ENCODE measurements at places on chromosomes 4 and X.

GRCh38 chr4:188437535-188437934 lies 298.3 kb downstream of the TRIML1 start:
- no peaks in the 10 kb centered on the region for H3K36me3 ChIP-seq
- H3K27me3 ChIP-seq: no peaks in the 10 kb centered on the region
- no peak overlapping the region for H3K4me3 ChIP-seq
- DNase-seq: no peak
- H3K4me1 ChIP-seq: no peaks in the 10 kb centered on the region

DNA sequence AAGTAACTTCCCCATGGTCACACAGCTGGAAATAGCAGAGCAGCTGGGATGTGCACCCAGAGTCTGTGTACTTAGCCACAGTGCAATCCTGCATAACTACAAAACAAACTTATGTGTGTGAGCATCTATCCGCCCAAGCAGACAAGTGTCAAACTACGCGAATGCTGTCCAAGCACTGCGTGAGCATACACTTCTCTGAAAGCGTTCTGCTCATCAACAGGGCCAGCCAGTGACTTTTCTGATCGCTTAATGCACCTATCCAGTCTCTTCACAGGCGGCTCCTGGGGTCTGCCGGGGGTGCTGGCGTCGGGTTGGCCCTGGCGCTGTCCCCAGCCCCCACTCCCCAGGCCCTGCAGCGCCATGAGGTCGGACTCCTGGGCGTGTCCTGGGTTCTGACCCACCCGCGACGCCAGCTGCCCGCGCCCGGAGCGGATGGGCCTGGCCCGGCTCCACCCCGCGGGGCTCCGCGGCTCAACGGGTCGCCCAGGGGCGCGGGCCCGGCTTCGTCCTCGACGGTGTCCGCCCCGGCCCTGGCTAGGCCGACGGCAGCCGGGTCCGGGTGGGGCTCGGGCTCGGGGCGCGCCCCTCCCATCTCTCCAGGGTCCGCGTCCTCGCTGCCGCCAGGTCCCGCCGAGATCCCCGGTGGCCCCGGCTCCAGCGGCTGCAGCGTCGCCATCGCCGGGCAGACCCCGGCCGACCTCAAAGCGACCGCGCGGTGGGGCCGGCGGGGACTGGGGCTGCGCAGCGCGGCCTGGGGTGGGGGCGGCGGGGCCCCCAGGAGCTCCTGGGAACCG lies 1.3 kb upstream of the ZNF141 start:
- DNase-seq: peak; percentile 61
- peaks cover 2% of the 10 kb centered on the region for H3K27me3 ChIP-seq
- peak overlapping the region; percentile 99 for H3K4me3 ChIP-seq
- peaks cover 12% of the 10 kb centered on the region for H3K4me1 ChIP-seq
- H3K27ac ChIP-seq: peak overlapping the region; percentile 56

GRCh38 chr4:95830651-95831050 lies 9.2 kb upstream of the PDHA2 start:
- H3K27me3 ChIP-seq: no peaks in the 10 kb centered on the region
- no peak overlapping the region for H3K4me3 ChIP-seq
- DNase-seq: no peak
- H3K27ac ChIP-seq: no peak overlapping the region
- no peaks in the 10 kb centered on the region for H3K36me3 ChIP-seq
- H3K4me1 ChIP-seq: no peaks in the 10 kb centered on the region

DNA sequence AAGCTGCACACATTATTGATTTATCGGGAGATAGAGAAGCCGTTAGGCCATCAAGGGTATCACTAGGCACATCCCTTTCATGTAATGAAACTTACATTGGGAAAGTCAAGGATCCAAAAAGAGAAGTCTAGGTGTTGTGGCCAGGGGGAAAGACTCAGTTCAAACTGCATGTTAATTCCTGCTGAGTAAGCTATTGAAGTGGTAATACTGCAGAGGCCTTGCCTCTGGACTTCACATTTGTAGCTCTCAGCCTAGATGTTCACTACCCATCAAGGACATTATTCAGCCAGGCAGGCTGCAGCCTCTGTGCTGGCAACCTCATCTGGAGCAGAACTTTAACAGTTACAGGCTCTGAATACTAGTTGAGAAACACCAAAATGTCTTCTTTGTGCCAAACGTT lies 2094.5 kb upstream of the AGA start:
- no peak overlapping the region for H3K4me3 ChIP-seq
- no peak overlapping the region for H3K27ac ChIP-seq
- no peaks in the 10 kb centered on the region for H3K36me3 ChIP-seq
- H3K27me3 ChIP-seq: no peaks in the 10 kb centered on the region
- DNase-seq: no peak

- H3K36me3 ChIP-seq: peaks cover 4% of the 10 kb centered on the region
- no peak overlapping the region for H3K4me3 ChIP-seq
- H3K27me3 ChIP-seq: peaks cover 2% of the 10 kb centered on the region
- no peak overlapping the region for H3K27ac ChIP-seq
- peaks cover 15% of the 10 kb centered on the region for H3K4me1 ChIP-seq
These were observed 39.5 kb downstream of the USP46 start for GRCh38 chr4:52619591-52619931.

DNA sequence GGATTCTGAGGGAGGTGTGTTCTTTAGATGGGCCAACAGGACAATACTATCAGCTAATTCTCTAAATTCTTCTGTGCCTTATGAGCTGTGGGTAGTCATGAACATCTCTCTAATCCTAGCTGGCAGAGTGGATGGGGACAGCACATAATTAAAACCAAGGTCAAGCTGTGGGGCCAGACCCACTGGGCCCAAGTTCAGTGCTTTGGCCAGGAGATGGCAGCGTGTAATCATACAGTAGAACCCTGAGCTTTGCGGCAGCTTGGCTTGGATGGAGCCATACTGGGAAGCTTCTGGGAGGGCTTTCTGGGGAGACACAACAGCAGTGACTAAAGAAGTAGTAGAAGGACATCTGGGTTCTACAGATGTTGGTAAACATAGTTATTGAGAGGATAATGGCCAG lies 140.3 kb upstream of the CXCL13 start:
- H3K27me3 ChIP-seq: peaks cover 8% of the 10 kb centered on the region
- peaks cover 5% of the 10 kb centered on the region for H3K4me1 ChIP-seq
- H3K36me3 ChIP-seq: no peaks in the 10 kb centered on the region
- peak overlapping the region; percentile 45 for H3K27ac ChIP-seq
- no peak overlapping the region for H3K4me3 ChIP-seq
- peak; percentile 67 for DNase-seq

- H3K27me3 ChIP-seq: no peaks in the 10 kb centered on the region
- no peak overlapping the region for H3K4me3 ChIP-seq
- H3K4me1 ChIP-seq: no peaks in the 10 kb centered on the region
- no peak for DNase-seq
- no peak overlapping the region for H3K27ac ChIP-seq
- H3K36me3 ChIP-seq: no peaks in the 10 kb centered on the region
These were observed 273.3 kb downstream of the DKK2 start for GRCh38 chr4:106762666-106763443.

DNA sequence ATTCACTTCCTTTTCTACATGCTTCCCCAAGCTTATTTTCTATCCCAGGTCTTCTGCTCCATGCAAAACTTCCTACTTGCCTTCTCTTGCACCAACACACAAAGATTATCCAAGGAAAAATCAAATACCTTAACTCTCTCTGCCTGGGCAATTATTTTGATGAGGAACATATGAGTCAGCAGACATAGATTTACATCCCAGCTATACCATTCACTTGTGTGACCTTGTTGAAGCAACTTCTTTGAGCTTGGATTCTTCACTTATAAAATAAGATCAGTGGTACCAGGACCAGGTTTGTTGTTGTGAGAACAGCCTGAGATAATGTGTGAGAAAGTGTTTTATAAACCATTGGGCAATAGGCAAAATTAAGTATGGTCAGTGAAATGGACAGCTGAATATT lies 39.1 kb upstream of the TMEM192 start:
- DNase-seq: no peak
- H3K36me3 ChIP-seq: no peaks in the 10 kb centered on the region
- H3K4me1 ChIP-seq: no peaks in the 10 kb centered on the region
- peaks cover 8% of the 10 kb centered on the region for H3K27me3 ChIP-seq
- H3K4me3 ChIP-seq: no peak overlapping the region

DNA sequence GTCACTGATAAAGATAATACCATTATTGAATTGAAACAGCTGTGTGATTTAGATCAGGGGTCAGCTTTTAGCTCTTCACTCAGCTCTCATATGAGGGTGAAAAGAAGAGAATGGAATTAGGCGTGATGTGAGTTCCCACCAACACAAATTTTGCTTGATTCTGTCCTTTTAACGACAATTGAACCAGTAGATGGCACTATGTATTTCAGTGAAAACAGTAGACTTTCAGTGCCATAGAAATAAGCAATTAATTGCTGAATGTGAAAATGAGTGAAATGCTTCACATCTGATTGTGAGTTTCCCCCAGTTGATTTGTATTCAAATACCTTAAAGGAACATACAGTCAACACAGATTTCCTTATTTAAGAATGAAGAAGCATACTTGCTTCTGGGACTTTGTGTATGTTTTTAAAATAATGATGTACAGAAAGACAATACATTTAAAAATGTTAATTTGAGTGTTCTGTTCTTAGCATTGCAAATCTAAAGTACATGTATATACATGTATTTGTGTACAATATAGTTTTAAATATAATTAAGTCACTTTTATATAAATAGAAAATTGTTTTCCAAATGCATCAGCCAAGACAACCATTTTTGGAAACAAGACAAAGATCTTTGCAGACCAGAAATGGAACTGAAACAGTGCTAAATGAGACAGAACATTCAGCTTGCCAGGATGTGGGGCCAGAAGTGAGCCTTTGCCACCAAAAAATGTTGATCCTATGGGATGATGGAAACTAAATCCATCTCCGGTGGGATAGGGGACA lies 178.8 kb downstream of the SNCA start:
- H3K36me3 ChIP-seq: no peaks in the 10 kb centered on the region
- no peak overlapping the region for H3K27ac ChIP-seq
- H3K27me3 ChIP-seq: peaks cover 23% of the 10 kb centered on the region
- H3K4me3 ChIP-seq: no peak overlapping the region
- no peak for DNase-seq

- H3K4me3 ChIP-seq: no peak overlapping the region
- peak overlapping the region; percentile 20 for H3K27ac ChIP-seq
- DNase-seq: no peak
These were observed 14.6 kb downstream of the SAT1 start for GRCh38 chrX:23797371-23798128.

GRCh38 chr4:118941799-118942198 lies 53.1 kb downstream of the SYNPO2 start:
- no peaks in the 10 kb centered on the region for H3K36me3 ChIP-seq
- H3K27me3 ChIP-seq: peaks cover 11% of the 10 kb centered on the region
- no peak overlapping the region for H3K4me3 ChIP-seq
- no peaks in the 10 kb centered on the region for H3K4me1 ChIP-seq
- no peak for DNase-seq
- no peak overlapping the region for H3K27ac ChIP-seq

GRCh38 chrX:108186811-108187210 lies 95.2 kb downstream of the ATG4A start:
- no peak overlapping the region for H3K4me3 ChIP-seq
- peaks cover 3% of the 10 kb centered on the region for H3K27me3 ChIP-seq
- H3K36me3 ChIP-seq: no peaks in the 10 kb centered on the region
- DNase-seq: no peak
- no peak overlapping the region for H3K27ac ChIP-seq

- no peak overlapping the region for H3K27ac ChIP-seq
- H3K4me1 ChIP-seq: peaks cover 2% of the 10 kb centered on the region
- no peaks in the 10 kb centered on the region for H3K27me3 ChIP-seq
- no peak for DNase-seq
- no peak overlapping the region for H3K4me3 ChIP-seq
These were observed 41.3 kb downstream of the RBMX start for GRCh38 chrX:136839196-136839595.

- peaks cover 59% of the 10 kb centered on the region for H3K36me3 ChIP-seq
- H3K27me3 ChIP-seq: no peaks in the 10 kb centered on the region
- H3K4me1 ChIP-seq: peaks cover 46% of the 10 kb centered on the region
These were observed 53.3 kb downstream of the JADE1 start for GRCh38 chr4:128862608-128863311.

DNA sequence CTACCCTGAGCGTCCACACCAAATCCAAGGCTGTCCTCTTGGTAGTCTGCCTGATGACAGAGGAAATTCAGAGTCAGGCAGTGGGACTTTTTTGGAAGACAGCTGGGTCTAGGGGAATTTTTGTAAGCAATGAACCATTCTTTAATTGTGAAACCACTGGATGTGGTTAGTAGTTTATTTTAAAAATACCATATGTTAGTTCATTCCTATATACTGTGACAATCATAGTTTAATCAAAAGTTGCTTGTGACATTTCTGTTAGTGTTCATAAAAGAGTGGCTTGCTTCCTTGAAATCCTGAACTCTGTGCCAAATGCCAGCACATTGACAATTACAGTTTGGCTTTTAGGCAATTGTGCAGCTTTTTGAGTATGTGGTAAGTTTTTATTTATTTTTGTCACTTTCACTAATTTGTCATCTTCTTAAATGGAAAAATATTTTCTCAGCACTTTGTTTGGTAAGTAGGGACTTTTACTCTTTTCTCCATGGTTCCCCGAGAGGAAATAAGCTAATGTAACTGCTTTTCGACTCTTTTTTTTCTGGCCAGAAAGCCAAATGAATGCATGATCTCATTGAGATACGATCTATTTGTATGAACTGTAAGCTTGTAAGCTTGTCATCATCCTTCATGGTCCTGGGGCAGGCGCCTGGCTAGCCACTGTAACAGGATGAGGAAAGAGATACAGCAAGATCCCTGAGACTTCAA lies 72.6 kb upstream of the SLC4A4 start:
- no peak for DNase-seq
- peaks cover 4% of the 10 kb centered on the region for H3K4me1 ChIP-seq
- no peaks in the 10 kb centered on the region for H3K36me3 ChIP-seq
- H3K4me3 ChIP-seq: no peak overlapping the region
- H3K27me3 ChIP-seq: peaks cover 2% of the 10 kb centered on the region

DNA sequence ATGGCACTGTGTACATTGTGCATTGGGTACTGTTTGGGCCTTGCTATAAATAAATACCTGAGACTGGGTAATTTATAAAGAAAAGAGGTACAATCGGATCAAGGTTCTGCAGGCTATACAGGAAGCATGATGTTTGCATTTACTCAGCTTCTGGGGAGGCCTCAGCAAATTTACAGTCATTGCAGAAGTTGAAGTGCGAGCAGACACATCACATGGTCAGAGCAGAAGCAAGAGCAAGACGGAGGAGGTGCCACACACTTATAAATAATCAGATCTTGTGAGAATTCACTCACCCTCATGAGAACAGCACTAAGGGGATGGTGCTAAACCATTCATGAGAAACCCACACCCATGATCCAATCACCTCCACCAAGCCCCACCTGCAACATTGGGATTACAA lies 505.0 kb downstream of the ARAP2 start:
- H3K27ac ChIP-seq: no peak overlapping the region
- H3K36me3 ChIP-seq: no peaks in the 10 kb centered on the region
- no peak for DNase-seq
- no peaks in the 10 kb centered on the region for H3K27me3 ChIP-seq

DNA sequence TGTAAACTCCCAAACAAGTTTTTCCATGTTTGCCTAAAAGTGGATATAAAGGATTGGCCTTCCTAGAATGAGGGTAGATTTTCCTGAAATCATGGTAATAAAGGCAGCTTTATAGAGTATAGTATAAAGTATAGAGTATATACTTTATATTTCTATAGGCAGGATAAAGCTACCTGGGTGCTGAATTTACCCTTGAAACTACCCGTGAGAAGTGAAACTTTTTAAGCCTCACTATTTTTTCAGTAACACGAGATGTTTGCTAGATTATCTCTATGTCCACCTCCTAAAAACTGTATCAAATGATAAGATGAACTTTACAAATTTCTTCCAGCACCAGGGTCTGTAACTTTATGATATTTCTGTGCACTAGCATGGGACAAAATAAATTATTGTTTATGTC lies 340.0 kb upstream of the GALNTL6 start:
- no peaks in the 10 kb centered on the region for H3K36me3 ChIP-seq
- no peak for DNase-seq
- no peak overlapping the region for H3K4me3 ChIP-seq
- H3K27ac ChIP-seq: no peak overlapping the region
- no peaks in the 10 kb centered on the region for H3K27me3 ChIP-seq

- H3K36me3 ChIP-seq: no peaks in the 10 kb centered on the region
- H3K4me3 ChIP-seq: no peak overlapping the region
These were observed 383.8 kb downstream of the OPHN1 start for GRCh38 chrX:68049466-68049865.

Data from activated CD4-positive, alpha-beta T cell treated with anti-CD3 and anti-CD28 coated beads, Interleukin-2, amount 10 ng/mL, durations not matched to agents 24 days and 14 days (primary cell).